ENCODE measurements at places on chromosomes 11 and 22.

- no peak for DNase-seq
Observed at GRCh38 chr11:120091701-120092100, 46.2 kb downstream of the TRIM29 start.

- no peak for DNase-seq
Observed at GRCh38 chr11:66555416-66555815, 8.7 kb downstream of the ACTN3 start.

GRCh38 chr11:83265331-83265730 is 20.8 kb downstream of the CCDC90B start:
- no peak for DNase-seq

DNA sequence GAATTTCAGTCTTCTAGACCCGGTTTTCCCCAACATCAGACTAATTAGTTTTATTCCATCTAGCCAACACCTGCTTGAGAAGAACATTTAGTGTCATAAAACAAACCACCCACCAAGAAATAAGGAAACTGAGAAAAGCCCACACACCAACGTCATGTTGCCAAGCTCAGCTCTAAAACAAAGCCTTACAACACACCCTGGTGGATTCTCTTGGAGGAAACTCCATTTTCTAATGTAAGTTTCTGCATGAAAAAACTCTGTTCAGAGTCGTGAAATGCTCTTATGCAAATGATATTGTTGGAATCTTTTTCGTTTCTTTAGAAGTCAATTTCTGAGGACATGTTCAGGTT is 105.0 kb upstream of the RAG2 start:
- no peak for DNase-seq

DNA sequence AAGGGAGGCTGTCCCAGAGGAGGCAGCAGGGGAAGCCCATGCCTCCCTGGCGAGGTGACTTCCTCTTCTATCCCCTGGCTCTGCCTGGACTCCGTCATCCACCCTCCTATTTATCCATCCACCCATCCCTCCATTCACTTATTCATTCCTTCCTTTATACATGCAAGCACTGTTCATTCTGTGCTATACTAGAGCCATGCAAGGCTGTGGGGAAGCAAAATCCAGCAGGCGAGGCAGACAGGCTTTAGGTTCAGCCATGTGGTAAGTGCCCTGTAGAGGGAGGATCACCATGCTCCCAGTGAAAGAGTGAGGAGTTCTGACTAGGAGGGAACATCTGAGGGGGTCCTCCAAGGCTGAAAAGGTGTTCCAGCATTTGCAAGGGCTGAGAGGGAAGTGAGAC is 1.2 kb upstream of the NAALADL1 start:
- no peak for DNase-seq

DNA sequence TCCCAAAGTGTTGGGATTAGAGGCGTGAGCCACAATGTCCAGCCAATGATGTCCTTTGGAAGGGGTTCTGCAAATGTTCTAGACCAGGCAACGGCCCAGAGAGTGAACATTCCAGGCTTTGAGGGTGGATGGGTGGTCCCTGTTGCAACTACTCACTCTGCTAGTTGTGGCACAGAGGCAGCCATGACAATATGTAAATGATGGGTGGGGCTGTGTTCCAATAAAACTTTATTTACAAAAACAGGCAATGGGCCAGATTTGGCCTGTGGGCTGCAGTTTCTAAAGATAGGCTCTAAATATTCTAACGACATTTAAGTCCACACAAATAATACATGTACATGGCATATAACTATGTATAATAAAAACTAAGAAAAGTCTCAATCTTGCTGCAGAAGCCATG is 276.3 kb downstream of the CTTN start:
- DNase-seq = no peak

GRCh38 chr11:111105566-111105965 is 140.0 kb upstream of the POU2AF2 start:
- DNase-seq = no peak

DNA sequence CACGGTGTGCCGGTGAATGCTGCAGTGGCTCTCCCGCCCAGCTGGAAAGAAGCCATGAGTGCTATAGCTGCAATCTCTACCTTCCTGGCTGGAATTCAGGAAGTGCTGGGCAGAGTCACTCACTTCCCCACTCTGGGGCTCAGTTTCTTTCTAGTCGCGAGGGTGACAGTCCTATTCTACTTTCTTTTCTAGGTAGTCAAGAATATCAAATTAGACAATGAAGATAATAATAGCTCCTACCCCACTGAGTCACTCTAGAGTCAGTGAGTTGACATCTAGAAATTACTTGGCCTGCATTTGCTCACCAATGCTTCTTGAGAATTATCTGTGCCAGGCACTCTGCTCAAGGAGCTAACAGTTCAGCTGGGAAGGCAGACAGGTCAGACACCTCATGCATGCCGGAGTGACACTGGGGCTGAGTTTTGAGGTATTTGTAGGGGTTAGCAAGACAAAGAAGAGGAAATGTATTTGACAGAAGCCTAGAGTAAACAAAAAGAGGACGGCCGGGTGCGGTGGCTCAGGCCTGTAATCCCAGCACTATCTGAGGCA is 3.2 kb downstream of the CENPM start:
- no peak for DNase-seq

GRCh38 chr11:8719211-8719649 is 36.6 kb downstream of the RPL27A start:
- DNase-seq = no peak

DNA sequence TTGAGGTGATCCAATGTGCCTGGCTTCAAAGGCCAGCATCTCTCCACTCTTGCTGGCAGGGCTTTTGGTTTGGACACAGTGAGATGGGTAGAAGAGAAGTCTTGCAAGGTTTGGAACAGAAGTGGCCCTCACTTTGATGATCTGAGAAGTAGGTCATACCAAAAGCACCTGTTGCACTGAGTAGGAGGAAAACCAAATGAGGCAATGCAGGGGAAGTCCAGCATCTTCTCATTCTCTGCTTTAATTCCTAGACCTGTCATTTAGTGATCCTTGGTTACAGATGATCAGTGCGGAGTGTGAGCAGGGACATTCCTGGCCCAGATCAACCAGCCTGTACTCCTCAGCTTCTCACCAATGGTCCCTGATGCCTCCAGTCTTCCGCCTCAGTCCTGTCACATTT is 990.5 kb downstream of the OPCML start:
- DNase-seq = no peak

DNA sequence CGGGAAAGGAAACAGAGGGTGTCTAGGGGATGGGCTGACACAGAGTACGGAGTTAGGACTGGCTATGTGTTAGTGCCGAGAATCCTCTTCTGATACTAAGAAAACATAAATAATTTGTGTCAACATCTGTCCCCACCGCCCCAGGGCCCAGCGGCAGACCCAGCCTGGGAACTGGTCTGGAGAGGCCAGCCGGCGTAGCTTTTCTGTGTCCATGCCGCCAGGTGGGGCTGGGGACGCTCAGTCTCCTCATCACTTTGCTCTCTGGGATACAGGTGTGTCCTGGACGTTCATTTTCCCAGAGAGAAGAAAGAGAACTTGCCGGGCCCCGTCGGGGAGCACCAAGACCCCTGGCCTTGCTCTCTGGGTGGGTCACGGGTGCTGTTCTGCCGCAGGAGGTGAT is 54.7 kb downstream of the WNT7B start:
- no peak for DNase-seq

- DNase-seq = no peak
Observed at GRCh38 chr22:36162127-36163034, 1.8 kb upstream of the APOL3 start.

- DNase-seq = no peak
Observed at GRCh38 chr11:70060611-70061293, 17.4 kb upstream of the ANO1 start.

DNA sequence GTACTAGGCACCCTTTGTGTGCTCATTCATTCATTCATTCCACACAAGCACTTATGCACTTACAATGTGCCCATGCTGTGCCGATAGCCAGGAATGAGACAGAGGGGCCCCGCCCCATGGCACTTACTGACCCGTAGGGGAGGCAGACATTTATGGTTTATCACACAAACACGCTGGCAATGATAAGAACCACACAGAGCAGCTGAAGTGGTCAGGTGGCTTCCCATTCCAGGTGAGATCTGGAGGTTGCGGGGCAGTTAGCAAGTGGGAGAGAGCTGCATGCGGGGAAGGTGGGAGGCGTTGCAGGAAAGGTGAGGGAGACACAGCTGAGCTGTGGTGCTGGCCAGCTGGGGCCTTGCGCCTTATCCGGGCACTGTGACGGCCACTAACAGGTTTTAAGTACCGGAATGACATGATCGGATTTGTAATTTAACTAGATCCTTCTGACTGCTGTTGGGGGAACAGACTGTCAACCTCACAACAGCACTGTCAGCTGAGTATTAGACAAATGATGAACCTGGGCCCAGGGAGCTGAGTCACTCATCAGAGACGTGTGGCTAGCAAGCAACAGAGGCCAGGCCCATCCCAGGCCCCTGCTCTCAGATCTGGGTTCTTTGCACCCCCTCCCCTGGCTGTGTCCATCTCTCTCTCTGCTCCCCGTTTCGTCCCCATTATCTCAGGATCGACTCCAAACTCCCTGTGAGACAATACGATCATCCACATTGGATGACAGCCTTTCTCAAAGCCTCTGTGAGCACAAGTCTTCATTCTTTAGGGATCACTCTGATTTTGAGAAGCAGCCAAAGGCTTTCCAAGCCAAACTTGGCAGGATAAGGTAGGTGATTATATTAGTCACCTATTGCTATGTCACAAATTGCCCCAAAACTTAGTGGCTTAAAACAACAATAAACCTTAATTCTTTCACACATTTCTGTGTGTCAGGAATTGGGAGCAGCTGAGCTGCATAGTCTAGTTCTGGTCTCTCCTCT is 28.4 kb downstream of the RASD2 start:
- DNase-seq = peak; percentile 42

DNA sequence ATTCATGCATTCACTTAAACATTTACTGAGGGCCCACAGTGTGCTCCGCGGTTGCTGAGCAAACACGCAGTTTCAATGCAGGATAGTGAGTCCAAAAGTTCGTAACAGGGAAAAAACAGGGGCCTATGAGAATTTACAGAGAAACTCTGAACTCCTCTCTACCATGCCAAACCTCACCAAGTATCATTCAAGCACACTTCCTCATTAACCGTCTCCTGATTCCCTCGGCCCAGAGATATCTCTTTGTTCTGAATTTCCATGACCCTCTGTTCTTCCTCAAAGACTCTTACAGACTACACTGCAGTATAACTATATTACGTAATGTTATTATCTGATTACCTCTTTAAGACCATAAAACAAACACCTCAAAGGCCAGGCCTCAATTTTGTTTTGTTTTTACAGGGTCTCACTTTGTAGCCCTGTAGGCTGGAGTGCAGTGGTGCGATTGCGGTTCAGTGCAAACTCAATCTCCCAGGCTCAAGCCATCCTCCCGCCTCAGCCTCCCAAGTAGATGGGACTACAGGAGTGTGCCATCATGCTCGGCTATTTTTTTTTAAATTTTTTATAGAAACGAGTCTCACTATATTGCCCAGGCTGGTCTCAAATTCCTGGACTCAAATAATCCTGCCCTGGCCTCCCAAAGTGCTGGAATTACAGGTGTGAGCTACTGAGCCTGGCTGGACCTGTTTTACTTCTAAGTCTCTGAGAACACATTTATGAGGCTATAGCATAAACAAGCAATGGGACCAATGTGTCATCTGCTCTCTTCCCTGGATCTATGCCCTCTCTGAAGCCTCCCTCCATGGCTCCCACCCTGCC is 3.6 kb downstream of the HPS4 start:
- DNase-seq = no peak

DNA sequence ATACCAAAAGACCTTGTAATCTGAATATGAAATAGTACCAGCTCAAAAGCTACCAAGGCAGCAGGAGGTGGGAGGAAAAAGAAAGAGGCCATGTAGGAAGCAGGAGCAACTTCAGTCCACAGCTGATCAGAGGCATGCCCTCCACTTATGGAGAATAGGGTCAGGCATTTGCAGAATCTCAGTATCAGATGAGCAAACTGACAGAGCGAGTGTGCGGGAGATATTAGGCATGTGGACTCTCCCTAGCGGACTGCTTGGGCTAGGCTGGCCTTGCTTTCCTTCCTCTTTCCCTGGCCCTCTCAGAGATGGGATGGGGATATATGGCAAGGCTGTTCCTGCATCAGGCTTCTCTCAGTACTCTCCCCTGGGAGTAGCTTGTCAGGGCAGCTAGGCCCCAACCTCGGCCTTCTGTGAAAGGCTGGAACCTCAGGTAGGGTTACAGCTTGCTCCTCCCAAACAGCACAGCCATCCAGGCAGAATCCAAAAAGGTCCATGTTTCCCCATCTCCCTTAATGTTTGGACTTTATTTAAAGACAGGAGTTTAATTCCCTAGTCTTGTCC is 37.0 kb downstream of the ETS1 start:
- DNase-seq = no peak

- no peak for DNase-seq
Observed at GRCh38 chr22:47225080-47225930, 462.9 kb downstream of the TBC1D22A start.

GRCh38 chr11:30585892-30586250 is 282 bp downstream of the MPPED2 start:
- no peak for DNase-seq

DNA sequence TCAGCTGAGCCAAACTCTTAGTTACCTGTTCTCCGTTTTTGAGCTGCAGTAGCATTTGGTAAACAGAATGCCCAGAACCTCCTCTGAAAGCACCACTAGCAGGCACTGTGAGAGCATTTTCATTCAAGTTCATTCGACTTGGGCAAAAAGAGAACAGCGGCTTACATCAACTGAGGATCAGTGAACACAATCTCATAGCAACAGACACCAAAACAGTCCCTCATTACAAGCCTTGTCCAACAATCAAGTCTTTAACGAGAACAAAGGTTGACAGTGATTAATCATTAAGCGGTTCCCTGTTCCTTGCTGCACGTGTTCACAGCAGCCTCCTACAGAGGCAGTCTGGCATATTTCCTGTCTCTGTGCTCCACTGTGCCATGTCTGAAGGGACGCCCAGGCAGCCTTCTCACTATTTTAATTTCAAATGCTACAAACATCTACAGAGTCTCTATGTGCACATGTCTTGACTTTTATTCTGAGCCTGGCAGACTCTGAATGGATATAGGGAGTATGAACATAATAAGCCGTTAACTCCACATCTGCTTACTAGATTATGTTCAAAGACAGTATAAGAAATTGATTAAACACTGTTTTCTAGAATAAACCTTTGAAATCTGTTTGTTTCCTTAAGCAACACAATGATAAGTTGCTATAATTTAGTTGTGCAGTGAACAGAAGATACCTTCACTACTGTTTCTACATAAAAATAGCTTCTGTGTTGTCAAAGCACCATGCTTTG is 88.3 kb upstream of the MTMR2 start:
- DNase-seq = peak; percentile 7

GRCh38 chr22:31857247-31857646 is 87.1 kb upstream of the YWHAH start:
- peak; percentile 76 for DNase-seq

- DNase-seq = no peak
Observed at GRCh38 chr11:74123008-74123448, 47.8 kb downstream of the C2CD3 start.

- no peak for DNase-seq
Observed at GRCh38 chr11:15541079-15541478, 426.4 kb downstream of the INSC start.

DNA sequence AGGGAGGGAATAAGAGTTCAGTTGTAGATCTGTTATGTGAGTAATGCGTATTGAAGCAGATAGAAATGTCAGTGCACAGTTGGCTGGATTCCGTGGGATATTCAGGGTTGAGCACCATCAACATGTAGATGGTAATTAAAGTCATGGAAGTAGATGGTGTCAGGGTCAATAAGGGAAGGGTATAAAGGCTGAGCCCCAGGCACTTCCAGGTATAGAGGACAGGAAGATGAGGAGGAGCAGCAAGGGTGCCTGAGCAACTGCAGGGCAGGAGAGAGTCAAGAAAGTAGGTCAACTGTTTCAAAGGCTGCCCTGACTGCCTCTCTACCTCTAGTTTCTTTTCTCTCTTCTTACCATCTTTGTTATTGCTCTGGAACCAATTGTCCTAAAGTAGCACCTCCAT is 85.9 kb downstream of the MICAL2 start:
- no peak for DNase-seq
